Fibroblast of lung (primary cell): ENCODE measurements at places on chromosomes 16 and 17. TPM values are rescaled to one million over a fixed set of nuclear protein-coding genes. Genes with fewer than 3 reads are reported as not detected.

GRCh38 chr16:88971371-88972097, 5.5 kb downstream of the CBFA2T3 start:
- DNase-seq = no peak

Gene LGALS3BP
- 93.2 and 128 TPM in 2 replicates for polyA plus RNA-seq

Gene UTS2R
- not detected in 2 replicates for polyA plus RNA-seq

DNA sequence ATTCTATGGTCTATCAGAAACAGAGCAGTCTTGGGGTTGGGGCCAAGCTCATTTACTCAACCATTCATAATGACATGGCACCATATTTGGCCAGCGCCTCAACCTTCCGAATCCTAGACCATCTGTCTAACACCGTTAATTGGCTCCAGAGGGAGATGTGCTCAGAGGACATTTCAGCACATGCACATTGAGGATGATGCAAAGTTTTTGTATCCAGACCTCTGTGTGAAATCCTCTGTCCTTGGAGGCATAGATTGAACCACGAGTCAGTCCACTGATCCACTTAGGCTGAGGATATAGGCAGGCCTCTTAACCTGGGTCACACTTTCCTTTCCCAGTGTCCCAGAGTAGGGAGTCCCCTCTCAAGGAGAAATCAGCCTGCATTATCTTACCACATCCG, 85.5 kb downstream of the SHISA6 start:
- no peak for DNase-seq

Gene CENPT
- polyA plus RNA-seq = 30.2 and 40.2 TPM in 2 replicates

DNA sequence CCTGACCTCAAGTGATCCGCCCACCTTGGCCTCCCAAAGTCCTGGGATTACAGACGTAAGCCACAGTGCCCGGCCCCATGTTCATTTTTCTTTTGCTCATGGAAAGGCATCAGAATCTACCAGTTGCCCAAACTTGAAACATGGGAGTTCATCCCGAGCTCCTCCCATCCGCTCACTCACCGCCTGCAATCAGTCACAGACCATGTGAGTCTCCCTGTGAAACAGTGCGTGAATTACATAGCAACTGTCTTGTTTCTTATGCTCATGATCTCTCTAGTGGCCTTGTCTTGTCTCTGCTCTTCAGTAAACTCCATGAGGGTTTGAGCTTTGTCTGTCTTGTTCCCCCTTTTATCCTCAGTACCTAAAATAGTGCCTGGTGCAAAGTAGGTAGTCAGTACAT, 52.1 kb upstream of the TNRC6A start:
- DNase-seq = no peak

Gene SDR42E2
- polyA plus RNA-seq = not detected in 2 replicates

DNA sequence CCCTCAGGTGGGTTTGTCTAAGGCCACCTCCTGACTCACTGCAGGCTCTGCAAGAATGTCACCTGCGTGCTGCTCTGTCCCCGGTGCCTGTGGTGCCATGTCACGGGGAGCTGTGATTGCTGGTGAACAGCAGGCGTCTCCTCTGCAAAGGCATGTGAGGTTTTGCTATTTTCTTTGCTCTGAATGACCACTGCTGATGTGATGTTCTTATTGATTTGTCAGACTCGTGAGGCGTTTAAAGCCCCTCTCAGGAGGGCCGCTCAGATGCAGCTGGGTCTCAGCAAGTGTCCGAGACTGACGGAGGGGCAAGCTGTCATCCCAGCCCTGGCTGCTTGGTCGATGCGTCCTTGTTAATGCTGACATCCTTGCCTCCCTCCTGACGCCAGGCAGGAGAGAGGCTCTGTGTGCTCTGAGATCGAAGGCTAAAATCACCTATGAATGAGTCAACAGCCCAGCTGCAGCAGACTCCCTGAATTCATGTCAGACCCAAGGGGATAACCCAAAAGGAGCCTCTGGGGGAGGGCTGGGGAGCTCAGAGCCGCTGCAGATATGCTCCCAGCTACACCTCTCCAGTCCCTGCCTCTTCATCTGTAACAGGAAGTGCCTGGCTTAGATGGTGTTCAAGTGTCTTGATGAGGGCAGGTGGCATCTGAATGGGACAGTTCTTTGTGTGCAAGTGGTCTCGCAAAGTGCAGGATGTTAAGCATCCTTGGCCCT, 11.8 kb upstream of the PEMT start:
- DNase-seq = no peak

Gene CDH13
- polyA plus RNA-seq = 40.1 and 96.7 TPM in 2 replicates

DNA sequence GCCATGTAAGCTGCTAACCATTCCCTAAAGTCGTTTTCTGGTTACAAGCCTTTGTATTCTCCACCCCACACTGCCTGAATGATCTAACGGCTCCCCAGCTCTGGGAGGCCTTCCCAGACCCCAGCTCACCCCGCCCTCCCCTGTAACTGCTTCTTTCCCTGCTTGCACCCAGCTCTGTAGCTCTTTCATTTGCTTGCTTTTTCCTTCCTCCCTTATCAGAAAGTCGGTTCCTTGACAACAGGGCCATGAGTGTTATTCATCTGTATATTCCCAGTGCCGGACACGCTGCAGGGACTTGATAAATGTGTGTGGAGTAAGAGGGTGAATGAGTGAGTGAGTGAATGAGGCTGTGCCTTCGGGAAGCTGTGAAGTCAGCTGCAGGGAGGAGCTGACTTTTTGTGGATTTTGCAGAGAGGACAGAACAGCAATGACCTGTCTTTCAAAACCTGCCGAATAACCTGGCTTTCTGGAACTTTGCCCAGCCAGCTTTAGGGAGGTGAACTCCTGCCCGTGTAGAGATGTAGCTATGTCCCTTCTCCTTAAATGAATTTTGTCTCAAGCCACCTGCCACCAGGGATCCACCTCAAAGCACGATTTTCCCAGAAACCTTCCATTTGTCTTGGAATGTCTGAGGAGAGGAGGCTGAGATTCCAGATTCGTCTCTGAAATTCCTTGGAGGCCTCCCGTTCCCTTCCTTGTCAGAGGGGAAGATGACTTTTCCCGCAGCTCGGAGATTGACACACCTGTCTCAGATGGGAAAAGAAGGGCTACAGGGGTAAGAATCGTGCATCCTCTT, 20.0 kb upstream of the CACNG4 start:
- peak; percentile 66 for DNase-seq

Gene RAB11FIP4
- polyA plus RNA-seq = 0.14 and 0.16 TPM in 2 replicates

- DNase-seq = peak; percentile 57
Observed at GRCh38 chr17:17391668-17392370, 85.0 kb upstream of the MED9 start.

DNA sequence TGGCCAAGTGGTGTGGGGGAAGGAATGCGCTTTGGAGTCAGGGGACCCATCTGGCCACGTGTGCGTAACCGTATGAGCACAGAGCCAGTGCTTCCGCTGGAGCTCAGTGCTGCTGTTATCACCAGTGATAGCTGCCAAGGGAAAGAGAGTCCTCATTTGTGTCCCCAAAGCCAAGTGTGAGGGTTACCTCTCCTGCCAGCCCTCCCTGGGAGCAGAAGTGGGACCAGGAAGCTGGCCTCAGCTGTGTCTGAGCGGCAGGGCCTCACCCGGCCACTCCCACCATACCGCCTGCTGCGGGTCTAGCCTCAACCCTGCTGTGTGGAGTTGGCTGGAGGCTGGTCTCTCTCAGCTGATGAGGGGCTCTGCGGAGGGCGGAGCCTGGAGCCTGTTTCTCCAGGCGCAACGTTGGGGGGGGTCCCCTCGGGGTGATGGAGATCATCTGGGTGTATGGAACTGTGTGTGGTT, 44.5 kb downstream of the MEAK7 start:
- DNase-seq = no peak

- no peak for DNase-seq
Observed at GRCh38 chr17:2485543-2485942, 26.1 kb downstream of the METTL16 start.

DNA sequence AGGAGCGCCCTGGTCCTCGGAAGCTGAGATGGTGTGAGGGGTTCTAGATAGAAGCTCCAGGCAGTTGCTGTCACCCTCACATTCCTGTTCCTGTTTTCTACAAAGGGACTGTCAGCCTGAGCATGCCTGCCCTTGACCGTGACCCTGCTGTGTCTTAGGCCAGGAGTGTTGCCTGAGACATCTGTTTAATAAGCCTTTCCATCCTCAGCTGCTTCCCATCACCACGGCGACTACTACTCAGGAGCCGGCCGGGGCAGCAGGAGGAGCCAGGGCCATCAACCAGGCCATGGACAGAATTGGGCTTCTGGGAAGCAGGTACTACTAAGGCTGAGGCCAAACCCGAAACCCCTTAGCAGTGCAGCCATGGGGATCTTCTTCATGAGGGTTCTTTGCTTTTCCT, 151.4 kb downstream of the KATNIP start:
- no peak for DNase-seq

DNA sequence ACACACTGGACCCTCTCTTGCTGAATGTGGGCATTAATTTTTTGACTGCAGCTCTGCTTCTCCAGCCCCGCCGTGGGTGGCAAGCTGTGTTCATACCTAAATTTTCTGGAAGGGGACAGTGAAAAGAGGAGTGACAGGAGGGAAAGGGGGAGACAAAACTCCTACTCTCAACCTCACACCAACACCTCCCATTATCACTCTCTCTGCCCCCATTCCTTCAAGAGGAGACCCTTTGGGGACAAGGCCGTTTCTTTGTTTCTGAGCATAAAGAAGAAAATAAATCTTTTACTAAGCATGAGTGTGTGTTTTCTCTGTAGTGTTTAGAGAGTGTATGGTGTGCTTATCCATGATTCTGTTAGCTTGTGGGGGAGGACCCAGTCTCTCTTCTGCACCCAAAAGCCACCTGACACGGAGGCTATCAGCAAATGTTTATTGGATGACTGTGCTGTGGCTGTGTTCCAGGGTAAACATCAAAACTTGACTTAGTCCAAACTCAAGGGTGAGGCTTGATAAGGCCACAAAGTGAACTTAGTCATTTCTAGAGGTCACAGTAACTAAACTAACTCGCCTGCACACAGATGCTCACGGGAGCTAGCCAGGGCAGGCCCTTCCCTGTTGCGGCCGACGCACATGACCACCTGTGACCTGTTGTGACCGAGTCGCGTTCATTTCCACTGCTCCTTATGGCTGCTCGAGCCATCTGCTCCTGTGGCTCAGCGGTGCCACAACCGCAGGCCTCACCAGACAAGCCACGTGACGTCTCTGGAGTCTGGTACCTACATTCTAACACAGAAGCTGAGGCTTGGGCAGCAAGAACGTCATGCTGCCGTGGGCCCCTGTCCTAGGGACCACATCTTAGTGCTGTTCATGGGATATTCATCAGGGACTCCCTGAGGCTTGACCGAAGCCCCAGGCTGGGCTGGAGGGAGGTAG, 9.8 kb upstream of the MED11 start:
- peak; percentile 39 for DNase-seq

GRCh38 chr17:79811868-79812352, 15.0 kb upstream of the CBX8 start:
- DNase-seq = no peak

- peak; percentile 55 for DNase-seq
Observed at GRCh38 chr16:65660390-65660789, 538.5 kb upstream of the CDH11 start.

Gene PMM2
- 42.1 and 49.3 TPM in 2 replicates for polyA plus RNA-seq

DNA sequence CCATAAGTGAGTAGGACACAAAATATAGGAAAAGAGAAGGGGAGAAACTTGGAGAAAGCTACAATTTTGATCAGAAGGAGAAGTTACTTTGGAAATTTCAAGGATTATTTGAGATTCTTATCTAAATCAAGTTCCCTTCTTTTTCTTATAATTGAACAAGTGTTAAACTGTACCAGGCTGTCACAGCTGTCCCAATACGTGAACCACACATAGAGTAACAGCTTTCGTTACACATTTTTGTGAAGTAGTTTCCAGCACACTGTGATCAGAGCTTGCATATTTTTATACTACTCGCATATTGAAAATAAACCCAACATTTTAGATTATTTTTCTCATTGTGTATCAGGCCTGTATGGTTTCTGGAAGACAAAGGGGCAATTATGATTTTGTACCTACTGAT, 412.8 kb upstream of the PSMD7 start:
- no peak for DNase-seq

Gene TMEM238L
- not detected in 2 replicates for polyA plus RNA-seq

GRCh38 chr16:22898131-22898530, 84.2 kb downstream of the HS3ST2 start:
- DNase-seq = no peak

Gene HYDIN
- 0.26 and 0.54 TPM in 2 replicates for polyA plus RNA-seq

- DNase-seq = no peak
Observed at GRCh38 chr16:59148056-59148768, 414.1 kb upstream of the GOT2 start.

Gene TP53TG3
- polyA plus RNA-seq = not detected in 2 replicates

- DNase-seq = no peak
Observed at GRCh38 chr16:79931721-79932120, 331.2 kb upstream of the MAF start.

Gene ARHGAP44
- 0.48 and 0.82 TPM in 2 replicates for polyA plus RNA-seq

Gene GDE1
- polyA plus RNA-seq = 68.8 and 91.3 TPM in 2 replicates

- DNase-seq = no peak
Observed at GRCh38 chr16:2960183-2961010, 3.7 kb upstream of the KREMEN2 start.

Gene GAST
- polyA plus RNA-seq = not detected in 2 replicates

- no peak for DNase-seq
Observed at GRCh38 chr17:51770027-51770759, 388.3 kb downstream of the CA10 start.

Gene USP10
- 59.1 and 70.2 TPM in 2 replicates for polyA plus RNA-seq
